NCI-H187 treated with DMSO at 0.1 percent for 48 hours (cell line): ENCODE measurements at places on chromosomes 6 and 20.

DNA sequence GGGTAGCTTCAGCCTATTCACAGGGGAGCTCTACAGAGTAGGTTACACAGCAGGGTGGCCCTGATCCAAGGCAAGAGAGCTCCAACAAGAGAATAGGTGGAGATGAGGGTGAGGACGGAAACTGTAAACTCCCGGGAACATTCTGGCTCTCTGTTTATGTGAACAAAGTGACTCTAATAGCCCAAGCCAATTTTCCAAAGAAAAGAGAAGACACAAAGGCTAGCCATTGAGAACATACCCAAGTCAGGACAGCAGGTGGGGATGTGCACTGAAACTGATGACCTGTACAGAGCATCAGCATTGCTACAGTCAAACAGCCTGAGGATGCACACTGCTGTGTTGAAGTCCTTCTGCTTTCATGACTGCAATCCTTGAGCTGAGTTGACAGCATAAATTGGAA, 136.0 kb upstream of the TOP1 start:
- no peak for DNase-seq

DNA sequence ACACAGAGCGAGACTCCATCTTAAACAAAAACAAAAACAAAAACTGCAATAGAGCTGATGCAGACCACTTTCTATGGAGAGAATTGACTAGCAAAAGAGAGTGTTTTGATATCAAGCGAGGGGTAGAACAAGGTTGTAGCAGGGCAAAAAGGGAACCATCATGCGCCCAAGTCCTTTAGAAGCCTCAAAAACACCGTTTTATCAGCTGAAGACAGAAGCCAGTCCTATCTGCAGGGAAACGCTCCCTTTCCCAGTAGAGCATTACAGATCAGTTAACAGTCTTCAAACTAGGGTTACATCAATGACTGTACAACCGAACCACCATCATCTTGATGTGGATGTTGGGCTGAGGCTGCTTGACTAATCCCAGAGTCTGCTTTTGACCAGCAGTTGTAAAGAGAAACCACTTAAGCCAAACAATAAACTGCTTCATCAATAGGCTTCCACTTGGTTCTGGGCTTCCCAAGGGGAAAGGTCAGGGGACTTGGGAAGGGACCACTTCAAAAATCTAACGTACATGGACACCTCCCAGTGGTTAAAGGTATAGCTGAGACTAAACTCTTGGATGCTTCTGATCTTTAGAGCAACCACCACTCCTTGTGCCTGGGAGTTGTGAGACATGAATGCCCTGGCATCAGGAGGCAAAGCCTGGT, 59.6 kb upstream of the SPDEF start:
- no peak for DNase-seq

DNA sequence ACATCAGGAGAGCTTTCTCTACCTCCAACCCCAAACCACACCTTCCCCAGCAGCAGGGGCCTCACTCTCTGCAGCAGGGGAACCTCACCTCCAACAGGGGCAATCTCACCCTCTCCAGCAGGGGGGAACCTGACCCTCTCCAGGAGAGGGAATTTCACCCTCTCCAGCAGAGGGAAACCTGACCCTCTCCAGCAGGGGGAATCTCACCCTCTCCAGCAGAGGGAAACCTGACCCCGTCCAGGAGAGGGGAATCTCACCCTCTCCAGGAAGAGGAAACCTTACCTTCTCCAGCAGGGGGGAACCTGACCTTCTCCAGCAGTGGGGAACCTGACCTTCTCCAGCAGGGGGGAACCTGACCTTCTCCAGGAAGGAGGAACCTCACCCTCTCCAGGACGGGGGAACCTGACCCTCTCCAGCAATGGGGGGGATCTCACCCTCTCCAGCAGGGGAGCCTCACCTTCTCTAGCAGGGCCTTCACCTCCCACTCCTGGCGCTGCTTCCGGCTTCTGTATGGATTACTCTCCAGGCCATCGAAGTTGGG, 3.1 kb downstream of the B3GALT4 start:
- no peak for DNase-seq

DNA sequence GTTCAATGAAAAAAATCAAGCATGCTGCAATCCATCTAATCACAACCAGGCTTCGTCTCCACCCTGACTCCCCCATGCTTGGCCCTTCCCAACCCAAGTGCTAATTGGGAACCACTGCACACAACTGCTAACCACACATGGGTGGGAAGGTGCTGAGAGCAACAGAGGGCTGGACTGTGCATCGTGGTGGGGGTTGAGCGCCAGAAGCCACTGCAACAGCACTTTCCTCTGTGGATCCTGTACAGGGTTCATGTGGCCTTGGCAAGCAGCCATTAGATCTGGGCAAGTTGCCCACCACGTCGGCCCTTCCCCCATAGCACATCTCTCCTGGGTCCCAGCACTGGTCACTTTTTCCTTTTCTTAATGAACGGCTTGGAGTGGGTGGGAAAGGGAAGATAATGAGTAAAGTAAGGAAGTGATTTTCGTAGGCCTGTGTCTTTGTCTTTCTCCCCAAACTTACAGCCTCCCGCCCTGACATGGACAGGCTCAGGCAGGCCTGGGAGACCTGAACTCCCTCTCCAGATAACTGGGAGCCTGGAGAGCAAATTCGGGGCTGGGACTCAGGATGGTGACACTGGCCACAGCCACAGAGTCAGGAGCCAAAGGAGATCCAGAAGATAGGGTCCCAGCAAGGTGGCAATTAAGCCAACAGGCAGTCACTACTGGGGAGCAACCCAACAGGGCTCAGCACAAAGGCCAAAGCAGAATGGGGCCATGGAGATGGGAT, 34.4 kb upstream of the MRPS10 start:
- no peak for DNase-seq
